ENCODE measurements at places on chromosomes 5 and 9. TPM values are rescaled to one million over a fixed set of nuclear protein-coding genes. Genes with fewer than 3 reads are reported as not detected.

DNA sequence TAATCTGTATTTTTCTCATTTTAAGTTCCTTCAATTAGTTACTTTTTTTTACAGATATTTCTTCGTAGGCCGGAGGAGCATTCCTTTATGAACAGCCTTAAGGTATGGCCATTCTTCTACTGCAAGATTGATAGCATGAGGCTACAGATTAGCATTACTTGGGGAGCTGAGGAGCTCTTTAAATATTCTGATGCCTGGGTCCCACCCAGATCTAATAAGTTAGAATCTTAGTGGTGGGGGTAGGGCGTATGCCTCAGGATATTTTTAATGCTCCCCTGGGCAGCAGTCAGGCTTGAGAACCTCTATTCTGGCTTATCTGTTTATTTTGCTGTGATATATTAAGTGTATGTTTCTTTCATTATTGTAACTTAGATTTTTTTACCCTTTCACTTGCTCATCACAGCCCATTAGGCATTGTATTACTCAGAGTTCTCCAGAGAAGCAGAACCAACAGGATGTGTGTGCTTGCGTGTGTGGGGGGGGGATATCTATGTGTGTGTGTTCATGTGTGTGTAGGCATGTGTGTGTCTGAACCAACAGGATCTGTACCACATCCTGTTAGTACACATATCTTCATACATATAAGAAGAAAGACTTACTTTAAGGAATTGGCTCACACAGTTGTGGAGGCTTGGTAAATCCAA, 91.8 kb upstream of the MTAP start:
- no peak for DNase-seq

CYLC2 gene
- total RNA-seq: not detected

DNA sequence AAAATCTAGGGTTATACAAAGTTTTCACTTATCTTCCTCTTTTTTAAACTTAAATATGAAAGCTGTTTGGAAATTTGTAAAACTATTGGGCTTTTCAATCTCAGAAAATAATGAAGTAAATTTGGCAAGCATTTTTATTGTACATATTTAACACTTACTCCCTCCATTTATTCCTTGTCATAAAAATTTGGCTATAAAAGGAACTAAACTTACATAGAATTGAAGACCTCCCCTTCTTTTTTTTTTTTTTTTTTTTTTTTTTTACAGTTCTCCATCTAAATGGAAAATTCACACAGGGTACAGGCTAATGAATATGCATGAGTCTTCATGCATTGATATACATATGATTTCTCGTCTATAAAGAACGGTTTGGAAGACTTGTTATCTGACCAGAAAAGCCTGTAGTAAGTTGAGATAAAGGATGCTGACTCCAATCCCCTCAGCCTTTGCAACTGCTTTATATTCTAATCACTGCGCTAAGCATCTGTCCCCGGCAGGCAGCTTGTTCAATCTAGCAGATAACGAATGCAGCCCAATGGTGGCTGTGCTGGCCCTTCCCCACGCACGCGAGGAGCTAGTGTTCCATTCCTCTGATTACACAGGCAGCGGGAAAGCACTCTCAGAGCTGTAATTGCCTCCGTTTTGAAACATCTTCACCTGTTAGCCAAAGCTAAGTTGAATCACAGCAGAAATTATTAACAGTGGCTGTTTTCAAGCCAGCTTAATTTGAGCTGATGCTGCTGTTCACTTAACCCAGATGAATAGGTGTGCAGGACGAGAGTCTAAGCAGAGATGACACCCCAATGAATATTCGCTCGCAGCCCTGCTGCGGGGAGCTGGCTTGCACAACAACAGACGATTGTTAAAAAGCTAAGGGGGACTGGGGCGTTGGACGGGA, 453.8 kb upstream of the ZNF608 start:
- no peak for DNase-seq

GRCh38 chr5:79236970-79237739, 1.2 kb downstream of the JMY start:
- peak; percentile 83 for DNase-seq

SOHLH1 gene
- not detected for total RNA-seq

FBN2 gene
- 303 TPM for total RNA-seq

GRCh38 chr9:96418083-96418919, at the start of gene ZNF367:
ZNF367 (minus strand) TSS chr9:96418370; CDS start chr9:96418032, 338 bp downstream.
- peak; percentile 99 for DNase-seq

DNA sequence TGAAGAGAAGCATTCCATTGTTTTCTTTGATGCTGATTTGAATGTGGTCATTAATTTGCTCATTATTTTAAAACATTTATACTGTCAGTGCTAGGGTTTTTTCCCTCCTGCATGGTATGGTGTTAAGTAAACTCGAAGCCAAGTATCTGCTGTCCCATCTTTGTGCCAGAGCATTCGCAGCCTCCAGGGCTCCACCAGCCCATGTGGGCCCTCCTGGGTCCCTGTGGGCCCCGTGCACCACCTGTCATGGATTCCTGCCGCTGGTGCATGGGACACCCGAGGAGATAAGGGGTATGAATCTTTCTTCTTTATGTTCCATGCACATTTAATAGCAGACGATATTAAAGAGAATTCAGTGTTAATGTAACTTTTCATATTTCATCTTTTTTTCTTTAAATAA, 95.1 kb downstream of the TRIO start:
- no peak for DNase-seq

SPATA31A1 gene
- not detected for total RNA-seq

- DNase-seq: no peak
Measured at GRCh38 chr5:98069876-98070512, 703.5 kb upstream of the RGMB start.

HACD4 gene
- 0.97 TPM for total RNA-seq

TIMD4 gene
- total RNA-seq: not detected

NFIB gene
- 63.1 TPM for total RNA-seq

DNA sequence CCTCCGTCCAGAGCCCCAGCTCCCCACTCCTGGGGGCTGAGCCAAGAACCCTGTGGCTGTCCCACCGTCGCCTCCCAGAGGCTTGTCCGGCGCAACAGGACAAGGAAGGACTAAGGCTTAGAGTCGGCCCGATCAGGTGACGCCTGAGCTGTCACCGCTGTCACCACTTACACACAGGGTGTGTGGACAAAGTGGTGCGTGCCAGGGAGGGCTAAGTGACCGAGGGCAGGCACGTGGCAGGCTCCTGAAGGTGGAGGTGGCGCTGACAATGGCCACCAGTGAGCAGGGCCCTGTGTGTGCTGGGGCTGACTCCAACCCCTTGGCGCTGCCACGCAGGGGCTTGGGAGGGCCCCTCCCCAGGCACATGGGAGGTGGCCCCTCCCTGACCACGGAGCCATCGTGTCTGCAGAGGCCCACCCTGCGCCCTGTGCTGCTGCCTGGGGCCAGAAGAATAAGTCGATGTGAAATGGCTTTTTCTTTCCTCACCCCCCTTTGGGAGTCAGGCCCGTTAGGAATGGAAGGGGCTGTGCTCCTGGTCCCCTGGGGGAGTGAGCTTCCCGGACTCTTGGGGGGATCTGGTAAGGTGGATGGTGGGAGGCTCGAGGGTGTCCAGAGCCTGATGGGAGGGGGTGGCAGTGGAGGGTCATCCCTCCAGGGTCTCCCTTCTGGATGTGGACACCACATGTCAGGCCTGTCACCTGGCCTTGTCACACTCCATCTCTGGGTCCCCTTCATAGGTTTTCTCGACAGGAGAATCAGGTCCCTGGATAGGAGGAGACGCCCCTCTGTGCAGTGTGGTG, 2.6 kb upstream of the GPSM1 start:
- DNase-seq: no peak

GRCh38 chr9:105735366-105735765, 41.0 kb downstream of the TMEM38B start:
- DNase-seq: no peak

NPR3 gene
- total RNA-seq: 315 TPM

PRDM9 gene
- total RNA-seq: not detected

DNA sequence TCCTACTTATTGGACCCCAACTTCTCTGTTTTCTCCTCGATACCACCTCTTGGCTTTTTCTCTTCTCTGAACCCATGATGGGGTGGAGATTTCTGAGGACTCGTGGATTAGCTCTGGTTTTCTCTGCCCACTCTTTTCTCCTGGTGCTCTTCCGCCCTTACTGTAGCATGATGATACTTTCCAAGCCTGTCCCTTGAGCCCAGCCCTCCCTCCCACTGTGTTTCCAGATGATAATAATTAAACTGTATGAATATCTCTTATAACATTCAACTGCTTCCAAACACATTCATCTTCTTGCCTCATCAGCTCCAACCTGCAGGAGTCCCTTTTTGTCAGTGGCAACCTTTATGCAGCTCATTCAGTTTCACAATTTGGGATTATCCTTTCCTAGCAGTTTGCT, 494.2 kb upstream of the KLF4 start:
- no peak for DNase-seq

DNA sequence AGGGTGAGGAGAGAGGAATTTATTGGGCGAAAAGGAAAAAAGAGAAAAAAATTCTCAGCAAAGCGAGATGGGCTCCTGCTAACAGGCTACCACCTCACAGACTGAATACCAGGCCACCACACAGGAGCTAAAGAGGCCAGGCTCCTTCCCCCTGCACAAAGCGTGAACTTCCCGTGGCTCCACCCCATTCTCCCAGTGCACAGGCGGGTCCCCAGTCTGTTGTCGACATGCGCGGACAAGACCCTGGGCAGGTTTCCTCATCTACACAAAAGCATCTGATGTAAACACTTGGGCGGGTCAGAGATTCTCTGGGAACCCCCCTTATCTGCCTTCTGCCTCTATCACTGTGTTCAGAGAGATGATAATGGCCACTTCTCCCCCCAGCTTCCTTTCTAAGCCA, 34.2 kb downstream of the IL31RA start:
- DNase-seq: no peak

CCDC183 gene
- 1.4 TPM for total RNA-seq

OR1J2 gene
- total RNA-seq: not detected
